ENCODE measurements at places on chromosomes 11 and 22.

- DNase-seq = peak; percentile 80
These were observed 80.7 kb downstream of the MN1 start for GRCh38 chr22:27720860-27721259.

DNA sequence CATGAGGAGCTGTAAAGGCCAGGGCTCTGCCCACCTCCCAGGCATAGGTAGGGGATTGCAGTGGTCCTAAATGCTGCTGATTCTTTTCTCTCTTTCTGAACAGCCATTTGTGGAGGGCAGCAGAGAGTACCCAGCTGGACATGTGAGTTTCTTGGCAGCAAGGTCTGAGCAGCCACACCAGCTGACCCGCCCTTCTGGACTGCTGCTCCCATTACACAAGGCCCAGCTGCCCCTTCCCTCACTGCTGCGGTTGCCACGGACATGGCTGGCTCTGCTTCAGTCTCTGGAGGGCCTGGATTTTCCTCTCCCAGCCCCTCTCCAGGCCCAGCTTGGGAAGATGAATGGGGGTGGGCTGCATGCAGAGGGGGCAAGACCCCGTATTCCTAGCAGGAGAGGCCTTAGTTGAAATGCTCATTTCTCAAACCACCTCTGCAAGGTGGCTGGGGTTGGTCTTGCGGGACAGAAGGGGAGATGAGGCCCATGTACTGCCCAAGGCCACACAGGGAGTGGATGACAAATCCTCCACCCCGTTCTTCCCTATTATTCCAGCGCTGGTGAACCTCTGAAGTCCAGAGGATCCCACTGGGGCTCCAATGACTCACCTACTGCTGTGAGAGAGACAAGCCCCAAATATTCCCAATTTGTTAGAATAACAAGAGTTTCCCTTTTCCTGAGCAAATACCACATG, 4.6 kb downstream of the LGALS12 start:
- peak; percentile 83 for DNase-seq

GRCh38 chr11:861105-861479, 18.4 kb downstream of the TSPAN4 start:
- DNase-seq = no peak

DNA sequence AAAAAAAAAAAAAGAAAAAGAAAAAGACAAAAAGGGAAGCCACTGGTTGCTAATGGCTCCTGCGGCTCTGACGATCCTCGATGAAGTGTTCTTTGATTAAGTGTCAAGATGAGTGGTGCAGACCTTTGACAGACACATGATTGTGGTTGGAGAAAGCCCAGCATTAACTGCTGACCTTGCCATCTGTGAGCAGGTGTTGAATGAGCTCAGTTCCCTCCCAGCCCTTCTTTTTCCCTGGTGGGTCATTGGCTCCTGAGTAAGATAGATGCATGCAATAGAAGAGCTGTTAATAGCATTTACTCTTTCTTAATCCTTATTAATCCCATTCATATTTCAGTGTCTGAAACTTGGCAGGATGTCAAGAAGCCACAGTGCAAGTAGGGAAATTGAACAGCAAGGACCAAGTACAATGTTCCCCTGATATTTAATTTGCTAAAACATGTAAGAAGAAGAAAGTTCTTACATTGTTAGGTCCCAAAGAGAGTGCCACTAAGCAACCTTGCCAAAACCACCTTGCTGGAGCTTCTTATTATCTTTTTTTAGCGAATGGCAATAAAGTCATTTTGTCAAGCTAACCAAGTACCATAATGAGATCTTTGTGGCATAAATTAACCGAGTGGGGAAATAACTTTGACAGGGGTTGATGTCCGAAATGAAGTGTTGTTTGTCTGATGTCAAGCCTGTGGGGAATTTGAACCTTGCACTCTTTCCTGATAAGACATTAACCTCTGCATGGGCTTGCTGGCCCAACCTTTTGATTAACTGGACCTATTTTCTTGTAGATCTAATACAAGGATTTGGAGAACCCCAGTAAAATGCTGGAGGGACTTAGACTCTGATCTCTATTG, 113.7 kb downstream of the PTPRJ start:
- DNase-seq = no peak
